Esophagus muscularis mucosa (tissue), 4 donors: ENCODE measurements at places on chromosomes 3 and 15. TPM values are rescaled to one million over a fixed set of nuclear protein-coding genes. Genes with fewer than 3 reads are reported as not detected.

The CATSPER2 gene
- total RNA-seq = 2.8 TPM

The EXD1 gene
- total RNA-seq = not detected

The MESD gene
- 14.1 TPM for total RNA-seq

The LMAN1L gene
- total RNA-seq = not detected

The ZNF80 gene
- total RNA-seq = not detected

The DNAJA4 gene
- 14.1 TPM for total RNA-seq

- no peak for DNase-seq
Observed at GRCh38 chr15:90642464-90643300, 74.5 kb upstream of the BLM start.

DNA sequence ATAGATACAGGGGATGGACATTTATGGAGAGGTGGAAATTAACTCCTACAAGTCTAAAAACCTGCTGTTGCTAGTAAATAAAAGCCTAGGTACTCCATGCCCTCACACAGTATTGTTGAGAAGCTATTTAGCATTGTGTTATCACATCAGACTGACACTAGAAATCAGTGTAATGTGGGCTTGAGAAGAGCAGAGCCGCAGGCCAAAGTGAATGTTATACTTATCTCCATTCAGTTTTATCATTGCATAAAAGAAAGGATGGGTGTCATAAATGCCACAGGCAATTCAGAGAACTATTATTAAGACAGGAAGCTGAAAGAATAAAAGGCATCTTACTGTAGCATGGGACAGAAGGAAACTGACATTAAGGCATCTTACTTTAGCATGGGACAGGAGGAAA, 13.7 kb upstream of the ISLR start:
- DNase-seq = no peak

DNA sequence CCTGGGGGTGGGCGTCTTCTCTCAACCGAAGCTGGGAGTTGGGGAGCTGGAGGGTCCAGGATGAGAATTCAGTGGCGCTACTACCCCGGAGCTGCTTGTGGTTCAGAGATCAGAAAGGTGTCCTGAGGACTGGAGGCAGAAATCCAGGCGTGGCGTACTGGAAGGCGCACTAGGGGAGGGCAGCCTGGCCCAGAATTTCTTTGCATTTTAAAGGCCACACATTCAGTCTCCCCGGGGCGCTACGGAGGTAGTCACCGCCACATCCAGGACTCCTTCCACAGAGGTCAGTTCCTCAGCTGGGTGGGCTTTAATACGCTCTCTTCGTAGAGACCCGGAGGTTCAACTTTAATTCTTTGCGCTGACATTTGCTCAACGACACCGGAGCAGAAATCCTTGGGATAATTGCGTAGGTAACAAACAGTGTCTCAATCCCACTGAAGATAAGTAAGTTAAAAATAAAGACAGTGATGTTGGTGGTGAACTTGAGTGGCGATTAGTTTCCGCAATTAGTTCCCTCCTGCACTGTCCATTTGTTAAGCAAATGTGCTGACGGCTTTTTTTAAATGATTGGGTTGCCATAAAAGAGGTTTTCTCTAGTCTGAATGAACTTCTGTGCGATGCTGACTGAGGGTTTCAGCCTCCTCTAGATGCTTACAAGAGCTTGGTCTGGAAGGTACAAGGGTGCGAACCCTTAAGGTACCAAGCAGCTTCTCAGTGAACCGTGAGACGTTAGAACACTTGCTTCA, 535 bp downstream of the MCTP2 start:
- DNase-seq = no peak

- no peak for DNase-seq
Observed at GRCh38 chr15:25481208-25481859, 42.5 kb upstream of the UBE3A start.

DNA sequence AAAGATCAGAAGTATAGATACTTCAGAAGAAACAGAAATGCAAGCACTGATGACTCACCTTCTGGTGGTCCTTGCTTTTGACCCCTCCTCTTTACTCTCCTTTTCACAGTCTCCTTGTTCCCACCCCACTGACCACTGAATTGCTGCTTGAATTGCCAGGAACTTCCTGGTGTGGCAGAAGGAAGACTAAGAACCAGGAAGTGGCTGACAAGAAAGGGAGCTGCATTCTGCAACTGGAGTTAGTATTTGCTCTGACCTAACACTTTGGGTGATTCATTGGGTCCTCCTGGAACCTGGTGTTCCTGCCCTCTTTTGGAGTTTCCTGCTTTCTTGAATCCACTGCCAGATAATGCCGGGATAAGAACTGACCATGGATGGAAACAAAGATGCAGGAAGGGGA, 23.0 kb downstream of the KY start:
- DNase-seq = no peak

DNA sequence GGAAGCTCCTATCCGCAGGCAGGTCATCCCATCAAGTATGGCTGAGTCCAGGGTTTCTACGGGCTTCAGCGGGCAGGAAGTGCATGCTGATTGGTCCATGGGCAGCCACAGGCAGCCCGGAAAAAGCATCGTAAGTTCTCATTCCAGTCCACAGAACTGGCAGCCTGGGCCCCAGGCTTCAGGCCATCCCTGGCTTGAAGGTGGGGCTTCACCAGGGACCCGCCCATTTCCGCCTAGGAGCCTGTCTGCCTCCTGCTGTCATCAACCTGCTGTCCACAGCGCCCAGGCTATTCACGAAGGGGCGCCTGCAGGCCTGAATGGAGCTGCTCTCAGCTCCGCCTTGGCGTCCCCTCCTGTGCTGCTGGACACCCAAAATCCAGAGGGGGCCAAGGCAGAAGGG, 13.9 kb downstream of the PCYT1A start:
- DNase-seq = no peak

DNA sequence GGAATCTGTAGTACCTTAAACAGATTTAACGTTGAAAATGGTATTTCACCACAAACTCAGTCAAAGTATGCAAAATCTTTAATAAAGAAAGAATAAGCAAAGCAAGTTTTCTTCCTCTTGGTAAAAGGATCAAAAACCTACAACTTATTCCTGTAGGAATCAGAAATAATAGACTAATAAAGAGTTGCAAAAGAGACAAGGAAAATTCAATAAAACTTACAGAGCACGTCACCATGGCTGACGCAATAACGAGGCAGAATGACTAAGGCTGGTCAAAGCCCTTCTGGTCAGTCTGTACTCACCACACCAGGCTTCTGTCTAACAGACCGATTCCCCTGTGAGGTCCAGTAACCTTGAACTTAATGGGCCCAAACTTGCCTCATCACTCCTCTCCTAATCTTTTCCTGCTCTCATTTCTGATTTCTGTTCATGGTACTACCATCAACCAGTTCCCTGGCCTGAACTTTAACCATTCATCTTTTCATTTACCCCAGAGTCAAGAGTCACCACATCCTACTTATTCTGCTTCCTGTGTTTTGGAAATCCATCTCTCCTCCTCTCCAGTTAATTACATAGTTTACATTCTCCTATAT, 5.0 kb downstream of the MASP1 start:
- DNase-seq = no peak

DNA sequence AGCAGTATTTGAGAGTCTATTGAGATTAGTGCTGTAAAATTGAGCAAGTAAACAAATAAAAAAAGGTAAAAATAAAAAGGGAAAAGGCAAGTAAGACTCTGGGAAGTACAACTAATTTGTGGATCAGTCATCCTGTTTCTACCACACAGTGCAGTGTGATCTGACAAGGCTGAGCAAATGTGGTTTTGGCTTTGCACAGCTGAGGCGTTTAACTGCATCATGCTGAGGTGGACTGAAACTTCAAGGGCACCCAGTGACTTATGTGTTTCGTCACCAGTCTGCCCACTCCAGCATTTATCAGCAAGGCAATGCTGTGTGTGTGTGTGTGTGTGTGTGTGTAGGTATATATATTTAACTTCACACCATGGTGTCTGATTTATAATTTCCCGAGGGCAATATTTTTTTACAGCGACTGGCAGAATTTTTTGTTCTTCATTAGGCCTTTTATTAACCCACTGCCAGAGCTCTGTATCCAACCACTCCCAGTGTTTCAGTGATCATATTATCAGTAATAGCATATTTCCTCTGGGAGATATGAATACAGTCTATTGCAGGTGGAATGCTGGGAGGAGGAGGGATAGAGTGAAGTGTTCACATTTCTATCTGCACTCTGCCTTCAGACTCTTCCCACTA, 131.5 kb upstream of the SATB1 start:
- DNase-seq = no peak

- DNase-seq = no peak
Observed at GRCh38 chr15:33852570-33852969, 115.7 kb upstream of the CHRM5 start.

DNA sequence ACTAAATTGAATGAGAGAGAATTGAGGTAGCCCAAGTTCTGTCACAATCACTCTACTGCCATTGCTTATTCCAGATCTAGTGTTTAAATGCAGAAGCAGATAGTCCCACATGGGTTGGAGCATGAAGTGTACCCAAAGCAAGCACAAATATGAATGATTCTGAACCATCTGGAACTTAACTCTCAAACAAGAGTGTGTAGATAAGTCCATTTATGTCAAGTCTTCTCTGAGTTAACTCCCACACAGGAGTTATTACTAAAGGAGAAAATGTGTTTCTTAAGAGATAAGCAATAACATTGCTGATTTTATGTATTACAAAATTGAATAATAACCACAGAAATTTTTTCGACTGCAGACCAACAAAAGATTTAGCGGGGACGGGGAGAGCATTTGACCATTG, 33.6 kb downstream of the PAQR9 start:
- no peak for DNase-seq
